ENCODE measurements at places on chromosomes 12 and 14.

DNA sequence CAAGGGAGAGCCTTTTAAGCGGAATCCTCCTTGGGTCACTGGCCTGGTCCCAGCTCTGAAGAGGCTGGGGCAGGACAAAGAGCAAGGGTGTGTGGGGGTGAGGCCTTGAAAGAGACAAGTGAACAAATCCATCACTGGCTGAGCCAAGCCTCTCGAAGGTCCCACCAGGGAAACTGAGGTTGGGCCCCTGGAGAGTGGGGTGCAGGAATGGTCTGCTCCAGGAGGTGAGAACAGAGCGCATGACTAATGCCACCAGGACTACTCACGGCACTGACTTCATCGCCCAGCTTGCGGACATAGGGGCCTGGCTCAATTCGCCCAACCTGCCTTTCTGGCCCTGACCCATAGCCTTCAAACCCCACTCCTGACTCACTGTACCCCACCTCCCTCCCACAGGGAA, 19.2 kb upstream of the DEGS2 start:
- DNase-seq = no peak

DNA sequence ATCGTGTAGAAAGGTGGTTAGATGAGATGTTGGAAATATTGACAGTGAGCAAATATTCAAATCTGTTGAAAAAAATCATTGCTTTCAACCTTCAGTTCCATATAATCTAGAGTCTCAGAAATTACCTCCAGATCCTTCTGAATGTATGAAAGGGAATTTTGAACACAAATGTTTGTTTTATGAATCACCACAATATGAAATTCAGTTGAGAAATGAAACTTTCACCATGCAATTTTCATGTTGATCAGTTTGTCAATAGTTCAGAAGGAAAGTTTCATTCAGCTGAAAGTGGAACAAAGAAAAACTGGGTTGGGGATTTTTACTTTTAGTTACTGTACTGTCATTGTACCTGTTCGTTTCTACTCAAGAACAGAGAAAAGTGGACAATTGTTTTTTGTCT, 953.6 kb downstream of the SLC6A15 start:
- no peak for DNase-seq

GRCh38 chr12:45075587-45076282, 24.8 kb upstream of the DBX2 start:
- no peak for DNase-seq

DNA sequence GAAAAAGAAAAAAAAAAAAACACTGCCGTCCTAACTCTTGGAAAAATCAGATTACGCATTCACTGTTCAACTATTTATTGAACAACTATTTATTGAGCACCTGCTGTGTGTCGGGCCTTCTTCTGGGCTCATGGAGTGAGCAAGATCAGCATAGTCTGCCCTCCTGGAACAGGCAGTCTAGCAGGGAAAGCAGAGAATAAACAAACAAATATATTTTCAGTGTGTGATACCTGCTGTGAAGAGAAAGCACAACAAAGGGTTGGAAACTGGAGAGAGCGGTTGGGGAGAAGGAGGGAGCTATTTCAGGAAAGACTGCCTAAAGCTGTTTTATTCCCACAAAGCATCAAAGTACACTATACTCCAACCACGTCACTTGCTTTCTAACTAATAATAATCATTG, 10.8 kb downstream of the PROX2 start:
- DNase-seq = no peak

DNA sequence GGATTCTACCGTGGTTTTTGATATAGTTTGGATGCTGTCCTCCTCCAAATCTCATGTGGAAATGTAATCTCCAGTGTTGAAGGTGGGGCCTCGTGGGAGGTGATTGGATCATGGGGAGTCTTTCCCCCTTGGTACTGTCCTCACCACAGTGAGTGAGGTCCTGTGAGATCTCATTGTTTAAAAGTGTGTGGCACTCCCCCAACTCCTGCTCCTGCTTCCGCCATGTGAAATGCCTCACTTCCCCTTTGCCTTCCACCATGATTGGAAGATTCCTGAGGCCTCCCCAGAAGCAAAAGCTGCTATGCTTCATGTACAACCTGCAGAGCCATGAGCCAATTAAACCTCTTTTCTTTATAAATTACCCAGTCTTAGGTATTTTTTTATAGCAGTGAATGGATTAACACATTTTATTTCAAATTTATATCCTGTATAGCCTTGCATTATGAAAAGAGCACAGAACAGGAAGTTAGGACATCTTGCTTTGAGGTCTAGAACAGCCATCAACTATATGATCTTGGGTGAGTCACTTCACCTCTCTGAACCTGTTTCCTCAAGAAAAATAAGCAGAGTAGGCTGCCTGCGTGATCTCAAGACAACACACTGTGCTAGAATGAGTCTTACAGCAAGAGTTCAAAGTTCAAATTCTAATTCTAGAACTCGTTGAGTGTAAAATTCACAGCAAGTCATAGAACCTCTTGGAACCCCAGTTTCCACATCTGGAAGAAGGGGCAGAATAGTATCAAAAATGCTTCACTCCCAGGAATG, 160.9 kb upstream of the EEA1 start:
- no peak for DNase-seq

- DNase-seq = no peak
These were observed 418.9 kb downstream of the ZFP36L1 start for GRCh38 chr14:68373847-68374444.

DNA sequence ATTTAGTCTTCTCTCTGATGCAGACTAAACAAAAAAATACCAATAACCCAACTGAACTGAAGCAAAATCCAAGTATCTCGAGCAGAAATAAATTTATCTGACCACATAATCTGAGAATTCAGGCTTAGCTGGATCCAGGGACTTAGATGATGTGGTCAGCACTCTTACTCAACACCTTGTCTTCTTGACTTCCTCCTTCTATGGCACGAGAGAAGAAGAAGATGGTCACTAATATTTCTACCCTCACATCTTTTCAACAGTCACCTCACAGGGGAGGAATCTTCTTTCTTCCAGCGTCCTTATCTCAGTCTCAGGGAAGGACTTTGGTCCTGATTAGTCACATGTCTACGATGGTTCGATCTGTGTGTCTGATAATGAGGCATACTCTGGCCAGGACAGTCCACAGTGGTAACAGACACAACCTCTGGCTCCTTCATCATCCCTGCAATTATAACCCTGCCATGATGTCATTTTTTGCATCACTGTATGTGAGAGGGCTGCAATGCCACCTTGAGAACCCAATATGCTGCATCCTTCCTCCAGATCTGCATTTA, 15.8 kb downstream of the RGS6 start:
- DNase-seq = no peak

DNA sequence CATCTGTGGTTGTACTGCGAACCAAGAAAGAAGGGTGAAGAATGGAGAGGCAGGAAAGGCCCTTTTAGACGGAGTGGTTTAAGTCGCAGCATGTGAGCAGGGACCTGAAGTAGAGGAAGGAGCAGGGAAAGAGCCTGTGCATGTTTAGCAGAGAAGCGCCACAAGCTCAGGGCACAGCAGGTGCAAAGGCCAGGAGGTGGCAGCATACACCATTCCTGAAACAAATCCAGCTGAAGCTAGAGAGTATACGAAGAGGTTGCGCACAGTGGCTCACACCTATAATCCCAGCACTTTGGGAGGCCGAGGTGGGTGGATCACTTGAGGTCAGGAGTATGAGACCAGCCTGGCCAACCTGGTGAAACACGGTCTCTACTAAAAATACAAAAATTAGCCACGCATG, 49.9 kb downstream of the HELB start:
- DNase-seq = no peak

DNA sequence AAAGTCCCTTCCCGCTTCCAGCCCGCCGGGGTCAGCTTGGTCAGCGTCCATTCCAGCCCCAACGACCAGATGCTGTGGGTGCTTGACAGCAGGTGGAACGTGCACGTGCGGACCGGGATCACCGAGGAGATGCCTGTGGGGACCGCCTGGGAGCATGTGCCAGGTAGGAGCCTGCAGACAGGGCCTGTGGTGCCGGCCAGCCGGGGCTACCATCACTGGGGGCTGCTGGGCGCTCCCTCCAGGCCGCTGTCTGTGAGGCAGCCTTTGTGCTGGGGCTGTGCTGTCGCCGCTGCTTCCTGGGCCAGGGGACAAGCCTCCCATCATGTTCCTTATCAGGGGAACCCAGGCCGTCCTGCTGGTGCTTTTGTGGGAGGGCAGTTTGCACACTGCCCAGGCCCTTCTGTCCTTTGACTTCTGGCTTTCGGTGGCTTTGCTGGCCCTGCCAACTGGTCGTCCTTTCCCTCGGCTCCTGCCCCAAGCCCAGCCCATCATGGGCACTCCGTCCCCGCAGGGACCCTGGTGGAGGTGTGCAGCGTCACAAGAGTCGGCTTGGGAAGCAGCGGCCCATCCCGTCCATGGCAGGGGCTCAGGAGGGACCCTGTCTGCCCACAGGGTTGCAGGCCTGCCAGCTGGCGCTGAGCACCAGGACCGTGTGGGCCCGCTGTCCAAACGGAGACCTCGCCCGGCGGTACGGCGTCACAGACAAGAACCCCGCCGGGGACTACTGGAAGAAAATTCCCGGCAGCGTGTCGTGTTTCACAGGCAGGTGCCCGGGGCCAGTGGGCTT, 12.4 kb downstream of the ANKRD9 start:
- DNase-seq = no peak

GRCh38 chr14:67674480-67675218, at the start of gene VTI1B:
Gene VTI1B, minus strand, starts transcription at chr14:67674632. Its CDS starts 143 bp downstream, at chr14:67674489.
- peak; percentile 66 for DNase-seq

DNA sequence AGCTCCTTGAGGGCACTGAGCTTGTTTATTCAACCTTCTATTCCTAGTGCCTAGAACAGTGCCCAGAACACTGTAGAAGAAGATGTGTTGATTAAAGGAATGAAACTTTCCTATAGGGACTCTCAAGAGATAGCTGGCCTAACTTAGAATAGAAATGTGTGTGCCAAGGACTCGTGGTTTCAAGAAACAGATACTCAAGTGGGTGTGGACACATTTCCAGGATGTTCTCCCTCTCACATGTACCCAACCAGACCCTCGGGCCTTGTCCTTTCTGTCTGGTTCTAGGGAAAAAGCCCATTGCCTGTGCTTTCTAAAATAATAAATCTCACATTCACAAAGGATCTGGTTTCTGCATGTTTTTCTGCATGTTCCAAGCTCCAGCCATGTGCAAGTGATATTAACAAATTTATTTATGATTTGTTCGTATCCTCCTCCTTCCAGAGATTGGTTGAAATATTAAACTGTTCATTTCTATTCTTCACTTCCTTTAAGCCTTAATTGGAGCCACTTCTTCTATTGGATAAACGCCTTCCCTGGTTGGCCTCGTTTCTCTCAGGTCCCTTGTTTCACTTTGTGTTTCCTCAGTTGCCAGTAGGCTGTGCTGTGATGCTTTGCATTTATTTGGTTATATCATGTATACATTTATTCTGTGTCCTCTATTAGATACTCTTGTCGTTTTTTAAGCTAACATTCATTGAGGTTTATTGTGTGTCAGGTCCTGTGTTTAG, 89.8 kb downstream of the CRADD start:
- no peak for DNase-seq

DNA sequence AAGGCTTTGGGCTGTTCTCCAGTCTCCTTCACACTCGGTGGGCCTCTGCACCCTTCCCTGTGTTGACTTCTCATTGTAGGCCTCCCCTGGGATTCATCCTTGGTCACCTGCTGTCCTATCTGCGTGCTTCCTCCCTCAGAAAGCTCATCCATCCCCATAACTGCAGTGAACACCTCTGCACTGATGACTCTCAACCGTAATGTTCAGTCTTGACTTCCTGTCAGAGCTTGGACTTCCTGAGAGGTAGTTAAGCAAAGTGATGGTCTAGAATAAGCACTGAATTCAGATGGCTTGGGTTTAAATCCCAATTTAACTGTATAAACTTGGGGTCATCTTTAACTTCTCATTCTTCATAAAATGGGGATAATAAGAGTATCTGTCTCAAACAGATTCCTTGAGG, 13.6 kb upstream of the MDM1 start:
- DNase-seq = no peak

DNA sequence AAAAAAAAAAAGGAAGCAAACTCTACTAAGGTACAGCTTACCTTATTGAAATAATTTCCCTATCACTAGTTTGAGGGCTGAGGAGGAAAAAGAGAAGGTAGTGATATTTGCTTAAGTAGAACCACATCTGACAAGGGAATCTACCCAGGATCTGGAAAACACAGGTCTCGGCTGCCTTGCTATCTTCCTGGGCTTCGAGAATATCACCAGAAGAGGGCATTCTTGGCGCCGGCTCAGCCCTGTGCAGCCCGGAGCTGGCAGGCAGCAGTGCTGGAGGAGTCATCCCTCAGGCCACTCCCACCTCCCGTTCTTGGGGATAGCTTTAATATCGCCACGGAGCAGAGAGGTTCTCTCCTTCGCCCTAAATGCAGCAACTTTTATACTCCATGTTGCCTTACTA, 1181.2 kb downstream of the VRK1 start:
- peak; percentile 53 for DNase-seq

DNA sequence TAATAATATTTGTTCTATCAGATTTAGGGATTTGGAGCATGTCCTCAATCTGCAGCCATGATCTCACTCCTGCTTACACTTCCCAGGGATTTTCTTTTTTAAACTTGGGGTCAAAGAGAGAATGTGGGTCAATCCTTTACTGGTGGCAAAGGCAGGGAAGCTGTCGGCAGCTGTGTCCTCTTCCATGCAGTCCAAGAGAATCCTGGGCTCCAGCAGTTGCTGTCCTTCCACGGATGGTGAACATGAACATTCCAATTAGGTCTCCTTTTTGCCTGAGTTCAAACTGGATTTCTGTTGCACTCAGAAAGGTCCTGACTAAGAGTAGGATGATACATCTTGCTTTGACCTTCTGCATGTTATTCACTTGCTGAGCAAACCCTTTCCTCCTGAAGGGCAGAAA, 73.9 kb downstream of the ARL6IP4 start:
- DNase-seq = no peak

- DNase-seq = no peak
These were observed 15.1 kb downstream of the ZFC3H1 start for GRCh38 chr12:71648537-71648936.

GRCh38 chr12:103766028-103766427, 75.0 kb downstream of the NT5DC3 start:
- DNase-seq = no peak

- no peak for DNase-seq
These were observed 172.2 kb downstream of the SNAPC1 start for GRCh38 chr14:61934385-61934784.

DNA sequence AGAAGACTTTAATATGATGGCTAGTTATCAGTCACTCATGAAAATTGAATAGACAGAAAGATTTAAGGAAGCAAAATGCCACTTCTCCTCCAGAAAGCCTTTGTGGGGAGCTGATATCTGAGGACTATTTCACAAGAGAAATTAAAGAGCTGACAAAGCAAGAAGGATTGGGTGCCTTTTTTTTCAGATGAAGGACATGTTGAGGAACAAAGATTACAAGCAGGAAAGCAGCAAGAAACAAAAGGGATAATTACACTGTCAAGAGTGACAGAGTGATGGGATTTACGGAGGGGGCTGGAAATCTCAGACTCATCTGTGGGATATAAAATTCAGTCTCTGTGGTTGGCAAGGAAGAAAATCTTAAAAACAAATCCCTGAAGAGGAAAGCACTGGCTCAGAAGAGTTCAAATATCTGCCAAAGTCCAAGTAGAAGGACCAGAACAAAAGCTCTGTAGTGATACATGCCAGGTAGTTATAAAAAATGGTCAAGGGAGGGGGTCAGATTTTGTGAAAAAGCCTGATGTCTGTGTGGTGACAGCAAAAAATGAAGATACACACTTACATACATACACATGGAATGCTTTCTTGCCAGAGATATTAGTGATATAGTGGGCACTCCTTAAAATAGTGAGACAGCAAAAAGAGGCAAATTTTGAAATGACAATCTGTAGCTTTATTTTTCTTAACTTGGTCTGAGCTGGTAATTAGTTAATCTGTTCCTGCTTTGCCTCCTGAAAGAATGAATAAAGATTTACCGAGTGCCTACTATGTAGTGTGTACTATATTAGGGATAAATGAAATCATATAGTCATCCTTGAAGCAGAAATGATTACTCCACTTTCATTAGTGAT, 62.9 kb downstream of the EPS8 start:
- DNase-seq = no peak

Measured in stimulated activated CD4-positive, alpha-beta T cell treated with anti-CD3 and anti-CD28 coated beads, Interleukin-15, amount 100 ng/mL, for 1 hour (primary cell).